HFFc6 (cell line): ENCODE measurements at places on chromosomes 12 and 14.
A peak's percentile ranks its signal among the peaks of the same experiment; 100 is the strongest.

DNA sequence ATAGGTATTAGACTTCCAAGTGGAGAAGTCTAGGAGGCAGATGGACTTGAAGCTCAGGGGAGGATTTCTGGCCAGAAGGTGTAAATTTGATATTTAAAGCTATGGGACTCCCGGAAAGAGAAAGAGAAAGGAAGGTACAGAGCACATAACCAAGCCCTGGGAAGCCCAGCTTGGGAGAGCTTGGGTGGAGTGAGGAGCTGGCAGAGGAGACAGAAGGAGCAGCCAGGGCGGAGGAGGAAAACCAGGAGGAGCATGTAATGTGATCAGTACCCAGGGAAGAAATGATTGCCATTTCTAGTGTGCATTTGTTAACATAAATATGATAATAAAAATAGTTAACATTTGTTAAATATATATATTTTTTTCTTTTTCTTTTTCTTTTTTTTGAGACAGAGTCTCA lies 67.4 kb downstream of the KICS2 start:
- peaks cover 21% of the 10 kb centered on the region for H3K4me1 ChIP-seq

DNA sequence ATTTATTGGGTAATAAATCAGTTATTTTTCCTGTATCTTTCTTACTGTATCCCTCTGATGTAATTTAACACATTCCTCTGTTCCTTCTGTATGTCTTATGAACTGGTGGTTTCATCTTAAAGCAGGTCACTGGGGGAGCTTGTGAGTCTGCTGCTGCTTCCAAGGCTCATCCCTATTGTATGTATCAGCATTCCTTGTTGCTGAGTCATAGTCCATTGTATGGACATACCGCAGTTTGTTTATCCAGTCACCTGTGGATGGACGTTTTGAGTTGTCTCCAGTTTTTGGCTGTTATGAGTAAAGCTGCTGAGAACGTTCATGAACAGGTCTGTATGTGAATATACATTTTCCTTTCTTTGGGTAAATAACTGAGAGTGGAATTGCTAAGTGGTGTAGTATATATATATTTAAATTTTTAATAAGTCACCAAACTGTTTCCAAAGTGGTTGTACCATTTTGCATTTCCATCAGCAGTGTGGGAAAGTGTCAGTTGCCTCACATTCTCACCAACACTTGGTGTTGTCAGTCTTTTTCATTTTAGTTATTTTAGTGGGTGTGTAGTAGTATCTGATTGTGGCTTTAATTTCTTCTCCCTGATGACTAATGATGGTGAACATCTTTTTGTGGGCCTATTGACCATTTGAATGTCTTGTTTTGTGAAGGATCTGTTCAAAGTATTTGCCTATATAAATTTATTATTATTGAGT lies 82.7 kb downstream of the BEGAIN start:
- H3K27ac ChIP-seq = no peak overlapping the region
- peaks cover 7% of the 10 kb centered on the region for H3K4me1 ChIP-seq
- peaks cover 7% of the 10 kb centered on the region for H3K27me3 ChIP-seq
- peak; percentile 34 for DNase-seq
- H3K36me3 ChIP-seq = peaks cover 5% of the 10 kb centered on the region

GRCh38 chr14:92945959-92946846 lies 23.3 kb downstream of the CHGA start:
- no peaks in the 10 kb centered on the region for H3K36me3 ChIP-seq
- H3K27me3 ChIP-seq = peaks cover 4% of the 10 kb centered on the region
- no peaks in the 10 kb centered on the region for H3K4me1 ChIP-seq
- no peak overlapping the region for H3K4me3 ChIP-seq

GRCh38 chr14:45068396-45068795 lies 15.5 kb upstream of the PRPF39 start:
- H3K27me3 ChIP-seq = no peaks in the 10 kb centered on the region
- no peak for DNase-seq
- H3K36me3 ChIP-seq = peaks cover 11% of the 10 kb centered on the region
- H3K4me3 ChIP-seq = no peak overlapping the region

DNA sequence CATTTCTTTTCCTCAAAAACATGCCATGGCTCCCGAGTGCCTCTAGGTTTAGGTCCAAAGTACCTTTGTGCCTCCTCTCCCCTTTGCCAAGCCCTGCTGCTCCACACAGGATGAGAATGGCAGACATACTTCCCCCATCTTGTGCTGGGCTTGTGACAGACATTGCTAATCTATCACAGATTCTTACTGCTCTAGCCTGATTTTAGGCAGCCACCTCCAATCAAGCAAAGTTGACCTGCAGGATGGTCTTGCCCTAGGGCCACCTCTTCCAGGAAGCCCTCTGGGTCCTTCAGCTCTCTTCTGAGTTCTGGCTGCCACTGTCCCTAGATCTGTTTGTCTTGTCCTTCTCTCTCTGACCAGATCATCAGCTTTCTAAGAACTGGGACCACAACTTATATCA lies 20.5 kb downstream of the FOXN4 start:
- DNase-seq = no peak
- H3K36me3 ChIP-seq = no peaks in the 10 kb centered on the region

DNA sequence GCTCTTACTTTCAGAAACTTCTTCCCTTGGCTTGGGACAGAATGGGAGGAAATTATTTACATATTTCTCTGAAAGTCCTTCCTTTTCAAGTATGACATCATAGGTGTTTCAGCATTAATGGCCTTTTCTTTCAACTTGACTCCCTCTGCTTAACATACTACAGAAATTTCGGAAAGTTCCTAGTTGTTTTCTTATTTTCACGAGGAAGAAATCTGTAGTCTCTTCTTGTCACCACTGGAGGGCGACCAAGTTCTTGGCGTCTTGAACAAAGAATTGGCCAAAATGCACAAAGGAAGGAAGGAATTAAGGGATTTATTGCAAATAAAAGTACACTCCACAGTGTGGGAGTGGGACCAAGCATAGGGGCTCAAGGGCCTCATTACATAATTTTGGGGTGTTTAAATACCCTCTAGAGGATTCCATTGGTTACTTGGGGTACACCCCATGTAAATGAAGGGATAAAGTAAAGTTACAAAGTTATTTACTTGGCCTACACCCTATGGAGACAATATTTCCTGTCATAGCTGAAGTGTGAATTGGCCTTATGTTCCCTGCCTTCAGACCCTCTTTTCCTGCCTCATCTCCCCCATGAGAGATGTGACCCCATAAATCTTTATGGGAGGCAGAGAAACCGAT lies 70.4 kb downstream of the RPL10L start:
- no peak overlapping the region for H3K27ac ChIP-seq
- peak; percentile 8 for DNase-seq
- no peaks in the 10 kb centered on the region for H3K4me1 ChIP-seq
- no peaks in the 10 kb centered on the region; the same call in 1 of the 2 replicates for H3K27me3 ChIP-seq
- no peaks in the 10 kb centered on the region for H3K36me3 ChIP-seq
- H3K4me3 ChIP-seq = no peak overlapping the region

DNA sequence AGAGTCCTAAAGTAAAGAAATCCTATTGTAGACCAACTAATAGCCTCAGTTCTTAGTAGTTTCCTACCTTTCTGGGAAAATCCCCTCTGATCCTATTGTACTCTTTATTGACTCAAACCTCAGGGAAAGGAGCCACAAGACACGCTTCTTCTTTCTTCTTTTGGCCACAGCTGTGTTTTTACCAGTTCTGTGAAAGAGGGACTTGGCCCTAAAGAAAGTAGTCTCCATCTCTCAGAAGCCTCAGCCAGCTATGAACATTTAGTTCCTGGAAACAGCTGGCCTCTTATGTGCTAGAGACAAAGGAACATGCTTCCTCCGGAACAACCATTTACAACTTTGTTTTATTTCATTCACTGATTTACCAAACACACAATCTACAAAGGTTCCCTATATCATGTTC lies 66.1 kb upstream of the ARID2 start:
- no peaks in the 10 kb centered on the region; the same call in 1 of the 2 replicates for H3K36me3 ChIP-seq
- no peak overlapping the region for H3K4me3 ChIP-seq
- DNase-seq = no peak
- no peak overlapping the region for H3K27ac ChIP-seq
- peaks cover 3% of the 10 kb centered on the region; the same call in 1 of the 2 replicates for H3K27me3 ChIP-seq
- H3K4me1 ChIP-seq = peaks cover 10% of the 10 kb centered on the region; the same call in 1 of the 2 replicates

DNA sequence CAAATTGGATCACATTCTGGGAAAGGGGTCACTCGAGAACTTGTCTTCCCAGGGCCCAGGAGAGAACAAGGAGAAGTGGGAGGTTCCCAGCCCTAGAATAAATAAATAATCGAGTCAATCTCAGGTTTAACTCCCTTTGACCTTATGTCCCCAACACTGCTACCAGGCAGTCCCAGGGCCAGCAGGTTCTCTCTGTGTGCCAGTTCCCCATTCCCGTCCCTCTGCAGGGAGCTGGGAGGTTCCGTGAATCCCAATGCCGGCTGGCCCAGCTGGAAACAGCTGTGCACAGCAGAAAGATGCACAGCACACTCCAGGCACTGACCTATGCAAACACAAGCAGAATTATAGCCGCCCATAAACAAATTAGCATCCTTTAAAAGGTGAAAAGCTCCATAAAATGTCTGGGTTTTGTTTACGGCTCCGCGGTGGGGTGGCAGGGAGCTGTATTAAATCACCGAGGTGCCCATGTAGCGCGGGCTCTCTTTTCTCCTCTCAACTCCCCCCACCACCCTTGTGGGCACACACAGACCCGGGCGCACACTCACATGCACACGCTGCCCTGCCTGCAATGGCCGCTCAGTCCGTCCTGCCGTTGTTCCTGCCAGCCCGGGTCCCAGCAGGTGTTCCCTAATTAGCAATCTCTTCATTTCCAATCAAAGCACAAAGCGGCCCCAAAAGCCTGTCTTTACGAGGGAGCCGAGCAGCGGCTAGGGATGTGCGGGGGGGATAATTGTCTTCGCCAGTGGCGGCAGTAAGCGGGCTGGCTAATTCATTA lies 46.6 kb upstream of the ESRRB start:
- H3K4me1 ChIP-seq = no peaks in the 10 kb centered on the region
- H3K27ac ChIP-seq = no peak overlapping the region
- peaks cover 48% of the 10 kb centered on the region for H3K27me3 ChIP-seq
- no peaks in the 10 kb centered on the region for H3K36me3 ChIP-seq
- no peak for DNase-seq
- H3K4me3 ChIP-seq = no peak overlapping the region
